ENCODE measurements at places on chromosomes 4 and X.

DNA sequence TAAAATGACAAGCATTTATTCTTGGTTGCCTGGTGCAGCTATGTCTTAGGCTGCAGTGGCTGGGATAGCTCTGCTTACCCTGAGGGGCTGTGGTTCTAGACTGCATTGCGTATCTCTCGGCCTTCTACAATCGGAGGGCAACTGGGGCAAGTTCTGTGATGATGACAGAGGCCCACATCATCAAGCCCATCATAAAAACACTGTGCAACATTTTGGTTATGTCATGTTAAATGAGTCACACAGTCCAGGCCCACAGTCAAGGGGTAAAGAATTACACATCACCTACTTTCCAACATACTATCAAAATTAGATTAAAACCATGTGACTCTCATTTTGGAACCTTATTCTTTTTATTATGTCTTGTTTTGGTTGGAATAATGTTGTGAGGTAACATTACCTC, 120.2 kb upstream of the GUCY1A1 start:
- no peak for DNase-seq

DNA sequence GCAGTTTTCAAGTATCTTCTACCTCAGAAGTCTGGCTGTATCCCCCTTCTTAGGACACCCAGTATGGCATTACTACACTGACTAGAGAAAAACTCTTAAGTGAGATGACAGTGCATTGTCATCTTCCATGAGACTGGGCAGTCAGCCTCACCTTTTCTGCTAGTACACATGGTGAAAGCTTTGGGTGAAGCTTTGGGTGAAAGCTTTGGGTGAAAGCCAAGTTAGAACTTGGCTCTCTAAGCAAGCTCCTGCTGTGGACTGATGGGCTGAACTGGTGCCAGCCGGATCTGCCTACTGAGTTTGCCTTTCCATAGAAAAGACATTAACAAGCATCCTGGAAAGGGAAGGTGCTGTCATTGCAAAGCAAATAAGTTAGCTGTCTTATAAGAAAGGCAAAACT, 8.8 kb downstream of the EPHA5 start:
- DNase-seq = no peak

DNA sequence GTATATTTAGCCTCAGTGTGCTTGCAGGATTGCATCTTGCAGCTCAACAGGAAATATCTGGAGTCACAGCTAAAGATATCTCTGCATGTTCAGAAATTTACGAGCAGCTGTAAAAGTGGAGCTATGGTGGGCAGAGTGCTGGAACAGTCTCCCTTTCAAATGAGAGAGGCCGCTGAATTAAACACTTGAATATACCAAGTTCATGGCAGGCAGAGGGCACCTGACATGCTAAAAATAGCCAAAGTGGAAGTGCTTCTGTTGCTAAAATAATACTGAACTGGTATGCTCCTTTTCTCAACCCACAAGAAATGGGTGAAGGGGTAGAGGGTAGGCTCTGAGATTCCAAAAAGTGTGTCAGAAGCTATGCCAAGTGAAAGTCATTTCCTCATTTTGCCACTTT, 98.1 kb downstream of the MGST2 start:
- no peak for DNase-seq

DNA sequence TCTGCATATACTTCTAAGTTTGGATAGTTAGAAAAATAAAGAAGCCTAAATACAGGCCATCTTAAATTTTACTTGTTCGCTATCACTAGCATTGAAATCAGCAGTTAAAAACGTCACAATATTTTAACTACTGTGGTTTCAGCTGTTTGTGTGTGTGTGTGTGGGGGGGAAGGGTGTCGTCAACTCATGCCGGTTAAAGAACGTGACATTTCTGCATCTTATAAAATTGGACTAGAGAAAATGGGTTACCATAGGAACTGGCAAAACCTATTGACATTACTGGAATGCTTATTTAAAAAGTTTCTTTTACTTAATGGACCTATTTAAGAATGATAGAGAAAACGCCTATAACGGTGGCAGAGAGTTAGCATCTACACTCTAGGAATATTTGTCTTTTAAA, 1.2 kb upstream of the CNKSR2 start:
- DNase-seq = no peak

- no peak for DNase-seq
Observed at GRCh38 chr4:763922-764321, 58.3 kb downstream of the PCGF3 start.

GRCh38 chrX:23783589-23784469, 856 bp downstream of the SAT1 start:
- peak; percentile 0 for DNase-seq

DNA sequence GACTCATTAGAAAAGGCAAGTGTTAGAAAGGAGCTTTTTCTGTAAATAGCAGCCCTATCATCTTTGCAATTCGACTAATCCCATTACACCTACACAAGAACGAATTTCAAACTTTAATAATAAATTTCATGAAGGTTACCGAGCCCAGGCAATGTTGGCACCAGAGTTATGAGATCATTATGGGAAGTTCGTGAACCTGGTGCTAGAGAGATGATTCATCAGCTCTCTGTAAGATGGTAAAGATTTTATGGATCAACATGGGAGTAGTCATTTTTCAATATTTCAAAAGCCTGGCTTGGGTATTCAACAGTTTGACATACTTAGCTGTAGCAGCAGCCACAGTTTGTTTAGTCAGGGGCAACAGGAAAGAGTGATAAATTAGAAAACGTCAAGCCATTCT, 35.8 kb downstream of the AMELX start:
- no peak for DNase-seq

DNA sequence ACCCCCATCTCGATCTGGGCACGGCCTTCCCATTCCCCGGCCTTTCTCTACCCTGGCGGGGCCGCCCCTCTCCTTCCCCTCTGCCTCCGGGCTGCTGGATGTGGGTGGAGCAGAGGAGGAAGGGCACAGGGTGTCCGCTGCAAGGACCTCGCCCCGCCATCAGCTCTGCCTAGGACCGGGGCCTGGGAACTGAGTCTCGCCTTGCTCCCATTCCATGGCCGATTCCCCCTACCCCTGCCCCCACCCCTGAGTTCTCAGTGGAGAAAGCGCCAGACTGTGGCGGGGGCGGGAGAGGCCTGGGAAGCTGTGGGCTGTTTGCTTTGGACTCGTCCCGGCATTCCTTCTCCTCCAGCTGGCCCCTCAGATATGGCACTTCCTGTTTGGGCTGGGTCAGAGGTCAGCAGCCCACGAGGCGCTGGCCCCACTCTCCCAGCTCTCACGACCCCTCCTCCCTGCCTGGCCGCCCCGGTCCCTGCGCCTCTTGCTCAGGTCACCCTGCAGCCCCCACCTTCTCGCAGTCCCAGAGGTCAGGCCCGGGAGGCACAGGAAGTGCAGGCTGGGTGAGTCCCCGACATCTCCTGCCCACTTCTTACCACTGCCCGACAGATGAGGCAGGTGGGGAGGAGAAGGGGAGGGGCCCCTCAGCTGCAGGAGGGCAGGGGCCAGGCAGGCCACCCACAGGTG, 6.4 kb upstream of the BGN start:
- no peak for DNase-seq

- DNase-seq = no peak
Observed at GRCh38 chr4:82891707-82892466, 934 bp upstream of the SEC31A start.

GRCh38 chrX:147733369-147733768, 178.3 kb upstream of the FMR1 start:
- DNase-seq = no peak

GRCh38 chr4:140719686-140720085, 36.5 kb downstream of the TBC1D9 start:
- no peak for DNase-seq

DNA sequence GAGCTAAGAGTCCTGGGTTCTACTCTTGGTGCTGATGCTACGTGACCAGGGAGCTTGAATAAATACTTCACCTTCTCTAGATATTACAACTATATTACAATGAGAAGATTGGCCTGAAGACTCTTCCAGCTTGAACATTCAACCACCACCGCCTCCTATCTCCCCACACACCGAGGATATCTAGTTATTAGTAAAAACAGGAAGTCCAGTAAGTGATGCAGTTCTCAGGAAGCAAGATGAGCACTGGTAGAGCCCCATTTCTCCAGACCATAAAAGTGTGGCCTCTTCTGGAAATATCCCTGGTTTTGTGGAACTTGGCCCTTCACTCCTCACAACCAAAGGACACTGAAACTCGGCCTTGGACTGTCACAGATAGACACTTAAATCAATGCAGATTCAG, 18.5 kb downstream of the PJA1 start:
- no peak for DNase-seq
